ENCODE measurements at places on chromosomes 5 and 9. TPM values are rescaled to one million over a fixed set of nuclear protein-coding genes. Genes with fewer than 3 reads are reported as not detected.

DNA sequence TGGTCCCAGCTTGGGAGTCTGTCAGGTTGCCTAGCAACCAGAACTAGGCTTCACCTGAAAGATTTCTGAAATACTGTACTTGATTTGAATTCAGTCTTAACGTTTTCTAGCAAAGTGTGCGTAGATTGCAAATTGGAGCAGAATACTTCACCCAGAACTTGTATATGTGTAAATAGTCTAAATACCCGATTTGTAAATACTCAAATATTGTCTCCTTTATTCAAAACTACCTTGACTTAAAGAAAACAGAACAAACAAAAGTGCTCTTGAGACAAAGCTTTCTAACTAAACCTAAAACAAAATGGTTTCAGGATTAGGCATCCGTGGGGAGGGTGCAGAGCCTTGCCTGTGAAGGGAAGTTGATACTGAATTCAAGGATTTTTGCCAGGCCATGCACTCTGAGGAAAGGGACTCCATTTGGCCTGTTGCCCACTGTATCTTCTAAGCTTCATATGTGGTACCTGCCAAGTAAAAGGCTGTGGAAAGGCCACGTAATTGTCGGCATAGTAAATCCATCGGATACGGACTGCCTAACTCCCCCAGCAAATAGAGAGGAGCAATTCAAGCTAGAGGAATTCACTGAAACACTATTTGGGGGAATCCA, 744 bp upstream of the HMGCS1 start:
- H3K27me3 ChIP-seq, result no peaks in the 10 kb centered on the region
- H3K4me1 ChIP-seq, result peaks cover 9% of the 10 kb centered on the region
- no peaks in the 10 kb centered on the region for H3K36me3 ChIP-seq
- H3K27ac ChIP-seq, result peak overlapping the region; percentile 94
- H3K4me3 ChIP-seq, result peak overlapping the region; percentile 91

DNA sequence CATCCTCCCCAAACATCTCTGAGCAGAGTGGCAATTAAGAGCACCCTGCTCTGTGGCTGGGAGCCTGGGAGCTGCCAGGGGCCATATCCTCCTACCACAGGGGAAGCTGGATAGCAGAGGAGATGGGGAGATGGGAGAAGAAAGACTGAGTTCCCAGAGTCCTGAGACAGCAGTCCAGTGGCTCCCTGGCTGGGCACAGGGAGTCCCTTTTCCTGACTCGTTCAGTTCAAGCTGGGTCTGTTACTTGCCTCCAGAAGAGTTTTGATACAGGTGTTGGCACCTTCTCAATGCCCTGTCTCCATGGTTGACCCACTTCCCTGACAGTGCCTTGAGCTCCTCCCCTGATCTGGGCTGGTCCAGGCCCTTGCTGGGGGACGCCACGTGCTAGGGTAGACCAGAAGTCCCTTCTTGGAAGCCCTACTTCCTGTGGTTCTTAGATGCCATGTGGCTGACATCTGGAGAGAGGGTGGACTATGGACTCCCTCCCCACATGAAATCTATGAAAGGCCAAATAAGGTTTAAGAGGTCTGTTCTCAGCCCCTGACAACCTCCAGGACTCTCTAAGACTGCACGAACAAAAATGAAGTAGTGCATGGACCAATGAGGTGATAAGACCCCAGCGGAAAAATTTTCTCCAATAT, 166.2 kb downstream of the AUH start:
- H3K36me3 ChIP-seq, result no peaks in the 10 kb centered on the region
- peak overlapping the region; percentile 99 for H3K27ac ChIP-seq
- DNase-seq, result no peak
- no peaks in the 10 kb centered on the region for H3K27me3 ChIP-seq

DNA sequence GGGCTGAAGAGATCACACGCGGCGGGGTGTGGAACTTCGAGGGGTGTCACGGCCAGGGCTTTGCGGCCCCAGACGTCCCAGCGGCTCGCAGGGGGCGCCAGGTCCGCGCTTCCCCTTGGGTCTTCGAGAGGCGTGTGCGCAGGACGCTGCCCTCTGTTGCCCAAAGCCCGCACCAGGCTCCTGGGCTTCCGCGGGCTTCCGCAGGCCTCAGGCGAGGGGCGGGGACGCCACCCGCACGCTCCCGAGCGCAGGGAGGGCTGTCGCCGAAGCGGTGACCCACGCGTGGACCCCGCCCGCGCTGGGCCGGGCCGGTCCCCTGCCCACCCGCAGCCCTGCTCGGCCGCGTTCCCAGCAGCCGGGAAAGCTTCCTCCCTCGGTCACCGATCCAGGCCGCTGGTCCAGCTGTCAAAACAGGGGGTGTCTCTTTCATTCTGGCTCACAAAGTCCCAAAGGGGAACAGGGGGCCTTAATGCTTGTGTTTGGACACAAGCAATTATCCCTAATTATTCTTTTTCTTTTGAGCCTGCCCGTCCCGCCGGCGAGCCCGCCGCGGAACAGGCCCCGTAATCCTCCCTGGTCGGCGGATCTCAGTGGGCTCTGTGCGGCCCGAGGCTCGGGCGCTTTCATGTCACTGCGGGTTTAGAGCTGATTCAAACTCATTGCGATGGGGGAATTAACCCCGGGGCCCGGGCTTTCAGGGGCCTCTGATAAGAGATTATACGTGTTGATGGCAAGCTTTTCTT, 60.6 kb downstream of the TMEM174 start:
- peak overlapping the region; percentile 51 for H3K4me3 ChIP-seq
- peaks cover 9% of the 10 kb centered on the region for H3K4me1 ChIP-seq
- H3K27me3 ChIP-seq, result no peaks in the 10 kb centered on the region
- H3K36me3 ChIP-seq, result no peaks in the 10 kb centered on the region
- no peak for DNase-seq

GRCh38 chr5:149857499-149857898, 87.1 kb downstream of the PDE6A start:
- peaks cover 8% of the 10 kb centered on the region for H3K36me3 ChIP-seq
- peaks cover 7% of the 10 kb centered on the region for H3K4me1 ChIP-seq
- peak overlapping the region; percentile 64 for H3K27ac ChIP-seq
- H3K4me3 ChIP-seq, result no peak overlapping the region

GRCh38 chr9:136244122-136244968, 1.3 kb downstream of the QSOX2 start:
- peaks cover 13% of the 10 kb centered on the region for H3K4me1 ChIP-seq
- no peaks in the 10 kb centered on the region for H3K36me3 ChIP-seq
- H3K4me3 ChIP-seq, result peak overlapping the region; percentile 81
- no peak overlapping the region for H3K27ac ChIP-seq
- DNase-seq, result no peak
- no peaks in the 10 kb centered on the region for H3K27me3 ChIP-seq

Gene CLPTM1L
- 71.4 TPM for total RNA-seq

All from esophagus squamous epithelium (tissue), 5 donors.